ENCODE measurements at places on chromosomes 6 and 20. TPM values are rescaled to one million over a fixed set of nuclear protein-coding genes. Genes with fewer than 3 reads are reported as not detected.

KIFC1 gene
- 1.2 TPM for total RNA-seq

MEI4 gene
- total RNA-seq: not detected

TNFRSF6B gene
- 95.5 TPM for total RNA-seq

EYA4 gene
- not detected for total RNA-seq

ALDH5A1 gene
- 0.69 TPM for total RNA-seq

CST4 gene
- total RNA-seq: not detected

MAP7 gene
- 0.30 TPM for total RNA-seq

KIF6 gene
- total RNA-seq: 0.55 TPM

RCAN2 gene
- not detected for total RNA-seq

All from smooth muscle cell of the umbilical artery (primary cell).